ENCODE measurements at places on chromosomes 7 and 10.

- DNase-seq, result no peak
Measured at GRCh38 chr7:136290351-136290750, 313.2 kb upstream of the MTPN start.

GRCh38 chr10:73093922-73094850 is 2.5 kb downstream of the P4HA1 start:
- peak; percentile 38 for DNase-seq

DNA sequence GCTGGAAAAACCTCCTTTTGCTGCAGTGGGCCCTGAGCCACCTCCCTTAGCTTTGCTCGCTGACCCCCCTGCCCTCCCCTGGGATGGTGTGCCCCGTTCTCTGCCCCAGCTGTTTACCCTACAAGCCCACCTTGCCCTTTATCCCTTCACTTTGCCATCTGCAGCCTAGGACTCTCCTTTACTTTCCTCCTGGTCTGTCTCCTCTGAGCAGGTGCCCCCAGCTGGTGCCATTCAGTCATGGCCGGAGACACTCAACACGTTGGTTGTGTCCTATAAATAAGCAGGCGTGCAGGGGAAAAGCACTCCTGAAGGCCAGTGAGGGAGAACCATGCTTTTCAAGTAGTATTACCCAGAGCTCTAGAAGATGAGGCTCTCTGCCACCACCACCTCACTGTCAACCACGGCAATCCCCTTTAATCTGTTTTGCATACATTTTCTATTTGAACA is 6.1 kb downstream of the RASSF4 start:
- DNase-seq, result no peak

DNA sequence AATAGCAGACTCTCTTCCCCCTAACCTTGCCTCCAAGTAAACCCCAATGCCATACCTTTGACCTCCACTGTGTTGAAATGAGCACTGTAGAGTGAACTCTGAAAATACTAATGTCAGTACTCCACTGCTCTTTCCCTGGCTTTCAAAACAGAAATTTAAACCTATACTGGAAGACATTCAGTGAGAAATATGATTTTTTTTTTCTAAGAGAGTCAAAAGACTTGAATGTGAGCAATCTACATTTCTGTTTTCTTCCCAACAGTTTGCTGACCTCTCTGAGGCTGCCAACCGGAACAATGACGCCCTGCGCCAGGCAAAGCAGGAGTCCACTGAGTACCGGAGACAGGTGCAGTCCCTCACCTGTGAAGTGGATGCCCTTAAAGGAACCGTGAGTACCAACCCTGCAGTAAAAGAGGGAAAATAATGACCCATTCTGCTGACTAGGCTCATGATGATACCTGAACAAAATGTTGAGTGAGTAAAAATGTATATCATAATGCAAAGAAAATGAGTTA is 6.4 kb downstream of the VIM start:
- no peak for DNase-seq

- no peak for DNase-seq
Measured at GRCh38 chr10:76523791-76524351, 1092.4 kb downstream of the LRMDA start.

- no peak for DNase-seq
Measured at GRCh38 chr10:99329304-99329553, at the start of gene CNNM1. CNNM1 (plus strand) TSS chr10:99329356; CDS start chr10:99329388, 32 bp downstream.
